ENCODE measurements at places on chromosomes 2 and 18.

- DNase-seq: no peak
Observed at GRCh38 chr2:214628091-214628490, 181.4 kb downstream of the BARD1 start.

GRCh38 chr2:42249284-42249683, 80.1 kb downstream of the EML4 start:
- DNase-seq: no peak

DNA sequence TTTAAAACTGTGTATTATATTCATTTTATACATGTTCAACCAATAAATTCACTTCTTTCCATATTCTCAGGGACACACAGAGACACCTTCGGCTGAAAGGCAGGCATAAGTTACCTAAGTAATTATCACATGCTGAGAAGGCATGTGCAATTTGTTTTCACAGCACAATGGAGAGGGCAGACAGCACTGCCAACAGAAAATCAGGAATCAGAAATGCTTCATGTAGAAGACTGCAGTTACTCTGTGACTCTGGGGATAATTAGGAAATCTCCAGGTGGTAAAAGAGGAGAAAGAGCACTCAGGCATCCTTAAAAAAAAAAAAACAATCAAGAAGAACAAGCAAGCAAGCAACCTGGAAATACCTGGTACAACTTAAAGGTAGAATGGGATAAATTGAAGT, 49.3 kb downstream of the DSEL start:
- DNase-seq: peak; percentile 7

GRCh38 chr2:207394203-207394781, 135.5 kb upstream of the CREB1 start:
- DNase-seq: no peak

- no peak for DNase-seq
Observed at GRCh38 chr2:226474131-226474530, 325.5 kb downstream of the IRS1 start.

DNA sequence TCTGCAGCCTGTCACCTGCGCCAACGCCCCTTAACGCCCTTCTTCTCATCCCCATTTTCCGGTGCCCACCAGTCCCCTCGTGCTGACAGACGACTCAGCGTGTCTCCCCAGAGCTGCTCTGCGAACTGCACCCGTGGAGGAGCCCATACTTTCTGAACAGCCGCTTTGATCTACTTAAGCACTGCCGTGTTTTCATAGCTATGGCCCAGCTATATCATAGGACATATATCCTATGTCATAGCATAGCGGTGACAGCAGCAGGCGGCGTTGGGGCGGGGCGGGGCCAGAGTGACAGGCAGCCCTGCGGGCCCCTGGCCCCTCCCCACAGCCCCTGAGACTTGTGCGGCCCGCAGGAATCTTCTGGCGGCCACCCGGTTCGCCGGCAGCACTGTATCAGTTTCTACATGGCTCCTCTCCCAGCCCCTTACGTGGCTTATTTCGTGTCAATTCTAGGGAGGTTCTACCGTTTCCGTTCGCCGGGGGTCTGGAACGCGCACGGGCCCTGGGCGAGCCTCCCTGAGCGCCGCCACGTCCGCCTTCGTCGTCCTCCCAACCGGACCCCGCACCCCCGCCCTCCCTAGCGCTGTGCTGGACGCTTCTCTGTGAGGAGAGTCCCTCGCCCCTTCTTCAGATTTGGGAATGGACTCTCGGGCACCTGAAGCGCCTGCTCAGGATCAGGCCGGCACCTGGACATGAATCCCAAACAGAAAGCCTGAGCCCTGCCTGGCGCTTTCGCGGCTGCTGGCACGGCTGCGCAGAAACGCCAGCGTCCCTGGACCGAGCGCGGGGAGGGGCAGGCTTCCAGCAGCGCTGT, 35.4 kb downstream of the PTPN18 start:
- peak; percentile 77 for DNase-seq

DNA sequence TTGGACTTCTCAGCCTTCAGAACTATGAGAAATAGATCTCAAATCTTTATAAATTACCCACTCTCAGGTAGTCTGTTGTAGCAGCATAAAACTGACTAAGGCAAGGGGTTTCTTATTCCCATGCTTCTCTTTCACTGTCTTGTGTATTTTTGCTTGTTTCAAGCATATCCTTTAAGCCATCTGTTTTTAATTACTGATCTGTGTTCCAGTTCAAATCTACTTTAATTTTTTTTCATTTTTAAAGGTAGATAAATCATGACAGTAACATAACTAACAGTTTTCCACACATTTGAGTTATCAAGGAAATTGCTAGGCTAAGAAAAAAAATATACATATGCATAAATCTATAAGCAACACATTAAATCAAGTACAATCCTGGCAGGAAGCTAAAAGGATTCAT, 317.9 kb upstream of the TNP1 start:
- no peak for DNase-seq

DNA sequence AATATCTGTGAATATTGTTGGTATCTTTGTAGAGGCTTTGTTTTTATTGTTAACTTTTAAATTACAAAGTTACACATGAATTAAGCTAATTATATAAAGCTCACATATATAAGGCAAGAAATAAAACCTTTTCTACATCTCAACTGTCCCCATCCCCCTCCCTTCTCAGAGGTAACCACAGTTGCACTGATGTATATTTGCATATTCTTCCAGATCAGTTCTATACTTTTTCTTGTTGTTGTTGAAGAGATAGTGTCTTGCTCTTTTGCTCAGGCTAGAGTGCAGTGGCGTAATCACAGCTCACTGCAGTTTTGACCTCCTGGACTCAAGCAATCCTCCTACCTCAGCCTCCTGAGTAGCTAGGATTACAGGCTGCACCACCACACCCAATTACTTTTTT, 36.0 kb upstream of the CDC42EP3 start:
- no peak for DNase-seq
